Small intestine (tissue), 16 donors: ENCODE measurements at places on chromosomes 12 and 14.

- no peak for DNase-seq
Observed at GRCh38 chr12:51809193-51809592, 39.3 kb downstream of the FIGNL2 start.

DNA sequence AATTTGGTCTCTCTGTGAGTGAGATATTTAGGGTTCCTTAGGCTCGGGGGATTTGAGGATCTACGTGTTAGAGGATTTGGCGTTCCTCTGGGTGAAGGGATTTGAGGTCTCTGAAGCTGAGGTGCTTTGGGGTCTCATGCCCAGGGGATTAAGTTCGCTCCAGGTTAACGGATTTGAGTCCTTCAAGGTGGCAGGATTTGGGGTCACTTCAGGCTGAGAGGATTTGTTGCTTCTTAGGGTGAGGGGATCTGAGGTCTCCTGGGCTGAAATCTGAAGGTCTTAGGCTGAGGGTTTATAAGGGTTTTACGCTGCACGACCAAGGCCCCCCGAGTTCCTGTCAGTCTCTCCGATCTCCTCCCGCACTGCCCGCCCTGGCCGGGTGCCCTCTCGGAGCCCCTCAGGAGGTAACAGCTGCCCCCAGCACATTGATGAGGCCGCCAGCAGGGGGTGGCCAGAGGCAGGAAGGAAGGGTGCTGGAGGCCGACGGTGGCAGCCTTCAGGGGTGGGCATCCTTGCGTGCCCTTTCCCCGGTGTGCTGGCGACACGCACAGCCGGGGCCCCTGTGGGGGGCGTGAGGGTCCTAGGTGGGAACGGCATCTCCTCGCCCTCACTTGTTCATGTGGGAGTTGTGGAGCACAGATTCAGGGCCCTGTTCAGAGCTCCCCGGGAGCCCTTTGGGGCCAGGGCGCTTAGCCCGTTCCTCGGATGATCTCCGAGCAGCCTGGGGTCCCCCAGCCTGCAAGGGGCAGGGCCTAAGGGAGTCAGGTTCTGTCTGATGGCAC is 14.3 kb downstream of the CEP170B start:
- DNase-seq = no peak

GRCh38 chr14:73817020-73817655 is 34.5 kb upstream of the PTGR2 start:
- no peak for DNase-seq

- DNase-seq = peak; percentile 94
Observed at GRCh38 chr14:56224691-56225681, 106.8 kb downstream of the PELI2 start.

DNA sequence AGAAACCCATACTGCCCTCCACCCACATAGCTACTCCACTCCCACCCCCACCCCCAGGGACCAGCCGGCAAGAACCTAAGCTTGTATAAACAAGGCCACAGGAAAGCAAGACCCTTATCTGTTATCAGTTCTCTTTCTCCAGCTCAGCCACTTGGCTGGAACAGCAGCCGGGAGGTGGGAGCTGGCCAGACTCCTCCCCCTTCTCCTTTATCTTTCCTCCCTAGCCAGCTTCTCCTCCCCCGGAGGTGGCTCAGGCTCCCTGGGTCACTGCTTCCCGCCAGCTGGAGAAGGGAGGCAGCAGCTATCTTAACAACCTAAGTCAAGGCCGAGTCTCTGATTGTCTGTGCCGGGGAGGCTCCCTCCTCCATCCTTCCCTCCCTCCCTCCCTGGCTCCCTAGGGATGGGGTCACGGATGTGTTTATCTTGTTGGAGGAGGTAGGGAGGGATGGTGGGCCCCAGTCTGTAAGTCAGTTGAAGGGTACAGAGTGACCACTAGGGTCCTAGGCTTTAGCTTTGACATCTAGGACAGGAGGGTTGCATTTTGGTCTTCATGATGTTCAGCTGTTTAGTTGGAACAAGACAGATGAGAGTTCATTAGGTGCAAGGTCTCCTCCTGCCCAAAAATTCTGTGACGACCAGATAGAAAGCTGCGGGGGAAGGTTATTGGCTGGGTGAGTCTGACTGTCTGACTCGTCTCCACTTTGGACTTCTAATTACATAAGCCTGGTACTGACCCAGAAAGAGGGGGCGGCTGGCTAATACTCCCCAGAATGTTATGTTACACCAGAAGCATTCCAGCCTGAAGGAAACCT is 29.7 kb downstream of the ZFP36L1 start:
- peak; percentile 77 for DNase-seq

DNA sequence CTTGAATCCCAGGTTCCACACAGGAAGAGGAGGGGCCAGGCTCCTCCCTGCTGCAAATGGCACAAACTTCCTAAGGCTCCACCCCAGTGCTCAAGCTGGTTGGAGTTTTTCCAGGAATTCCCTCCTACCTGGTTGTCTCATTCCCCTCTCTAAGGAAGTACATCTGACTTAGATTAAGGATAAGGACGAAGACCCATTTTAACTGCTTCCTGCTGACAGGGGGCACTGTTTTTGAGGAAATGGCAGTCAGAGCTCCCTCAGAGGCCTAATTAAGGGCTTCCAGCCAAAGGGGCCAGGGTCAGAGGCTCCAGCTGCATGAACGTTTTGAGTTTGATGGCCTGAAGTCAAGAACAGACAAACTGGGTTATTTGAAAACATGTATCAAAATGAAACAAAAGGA is 1084.7 kb downstream of the SLC6A15 start:
- DNase-seq = no peak

DNA sequence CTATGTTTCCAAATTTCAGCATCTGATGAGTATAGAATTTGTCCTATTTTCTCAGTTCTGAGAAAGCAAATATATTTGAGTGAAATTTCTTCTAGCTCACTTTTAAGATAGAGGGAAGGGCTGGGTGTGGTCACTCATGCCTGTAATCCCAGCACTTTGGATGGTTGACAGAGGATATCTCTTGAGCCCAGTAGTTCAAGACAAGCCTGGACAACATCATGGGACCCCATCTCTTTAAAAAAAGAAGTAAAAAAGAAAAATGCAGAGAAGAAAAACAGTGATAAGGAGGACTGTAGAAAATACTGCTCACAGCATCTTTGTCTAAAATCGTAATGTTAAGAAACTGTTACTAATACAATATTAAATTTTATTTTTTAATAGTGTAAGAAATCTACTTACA is 2.3 kb upstream of the OR6C70 start:
- DNase-seq = no peak

GRCh38 chr14:106174206-106174605 is 647.8 kb downstream of the TMEM121 start:
- DNase-seq = no peak

DNA sequence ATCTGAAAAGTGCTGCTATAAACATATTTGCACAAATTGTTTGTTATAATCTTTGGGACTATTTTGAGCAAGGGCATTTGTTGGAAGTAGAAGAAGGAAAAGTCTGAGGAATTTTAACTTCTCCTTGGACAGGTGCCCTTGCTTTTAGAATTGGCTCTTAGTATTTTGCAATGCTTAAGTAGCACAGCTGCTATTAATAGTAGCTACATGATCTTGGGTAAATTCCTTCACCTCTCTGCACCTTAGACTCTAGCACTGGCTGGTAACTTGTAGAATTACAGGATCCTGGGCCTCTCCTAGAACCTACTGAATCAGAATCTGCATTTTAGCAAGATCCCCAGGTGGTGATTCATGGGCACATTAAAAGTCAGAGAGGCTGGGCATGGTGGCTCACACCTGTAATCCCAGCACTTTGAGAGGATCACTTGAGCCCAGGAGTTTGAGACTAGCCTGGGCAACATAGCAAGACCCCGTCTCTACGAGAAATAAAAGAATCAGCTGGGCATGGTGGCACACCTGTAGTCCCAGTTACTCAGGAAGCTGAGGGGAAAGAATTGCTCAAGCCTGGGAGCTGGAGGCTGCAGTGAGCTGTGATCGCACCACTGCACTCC is 10.8 kb upstream of the TMEM120B start:
- DNase-seq = peak; percentile 56

GRCh38 chr12:106841510-106842302 is 67.2 kb downstream of the RIC8B start:
- DNase-seq = peak; percentile 51

DNA sequence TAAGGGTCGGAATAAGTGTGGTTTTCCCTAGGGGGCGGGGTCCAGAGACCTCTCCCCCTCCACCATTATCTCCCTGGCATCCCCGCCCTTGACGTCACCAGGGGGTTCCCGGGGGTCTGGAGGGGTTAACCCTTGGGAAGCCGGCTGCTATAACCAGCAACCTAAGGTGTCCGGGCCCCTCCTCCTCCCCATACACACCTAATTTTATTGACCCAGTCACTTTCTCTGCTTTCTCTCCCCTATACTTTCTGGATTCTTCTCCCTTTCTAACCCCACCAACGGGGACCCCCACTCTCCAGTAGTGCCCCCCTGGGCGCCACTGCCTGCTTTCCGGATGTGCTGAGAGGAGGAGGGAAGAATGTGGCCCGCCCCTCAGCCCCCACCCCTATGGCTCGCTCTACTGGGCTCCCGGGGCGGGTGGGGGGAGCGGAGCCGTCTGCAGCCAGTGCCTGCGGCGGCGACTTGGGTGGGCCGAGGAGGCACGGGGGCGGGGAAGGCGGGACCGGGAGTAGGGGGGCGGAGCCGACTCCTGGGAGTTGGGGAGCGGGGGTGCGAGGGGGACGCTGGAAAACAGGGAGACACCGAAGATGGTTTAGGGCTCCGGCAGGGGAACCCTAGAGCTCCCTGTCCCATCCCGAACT is 1.8 kb downstream of the GLI1 start:
- no peak for DNase-seq

GRCh38 chr12:64665514-64665913 is 55.2 kb downstream of the RASSF3 start:
- DNase-seq = no peak

DNA sequence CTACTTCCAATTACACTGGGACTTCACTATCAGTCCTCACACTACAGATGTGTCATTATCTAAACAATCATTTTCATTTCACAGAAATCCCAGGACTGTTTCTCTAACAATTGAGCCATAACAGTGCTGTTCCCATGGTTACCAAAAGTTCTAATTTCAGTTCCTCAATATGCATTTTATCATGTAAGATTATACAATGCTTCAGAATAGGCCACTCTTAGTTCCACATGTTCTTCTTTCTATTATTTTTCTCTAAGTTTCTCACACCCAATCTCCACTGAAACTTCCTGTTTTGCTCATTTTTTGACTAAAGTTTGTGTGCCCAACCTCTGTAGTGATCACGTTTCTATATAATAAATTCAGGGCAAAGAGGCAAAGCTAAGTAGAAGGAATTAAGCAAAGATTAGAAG is 185.8 kb downstream of the DUSP6 start:
- no peak for DNase-seq
